ENCODE measurements at places on chromosomes 7 and 10.

GRCh38 chr10:97298223-97298571 is 5.8 kb upstream of the ARHGAP19 start:
- DNase-seq: no peak

- DNase-seq: no peak
Observed at GRCh38 chr10:6491841-6492609, 88.1 kb downstream of the PRKCQ start.

DNA sequence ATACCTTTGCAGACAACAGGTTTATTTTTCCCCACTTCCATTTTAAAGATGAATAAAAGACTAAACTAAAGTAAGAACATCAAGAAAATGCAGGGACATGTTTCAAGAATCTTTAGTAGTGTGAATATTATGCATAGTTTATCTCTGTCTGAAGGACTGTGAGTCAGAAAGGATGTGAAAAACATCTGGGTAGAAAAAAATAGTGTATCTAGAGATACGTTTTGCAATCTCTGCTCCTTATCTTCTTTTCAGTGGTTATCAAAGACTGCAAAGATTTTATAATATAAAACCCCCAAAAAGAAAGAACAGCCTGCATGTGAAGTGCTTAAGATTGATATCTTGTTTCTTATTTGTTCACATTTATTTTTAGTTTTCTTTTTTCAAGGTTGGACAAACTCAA is 101.9 kb upstream of the ARHGAP21 start:
- no peak for DNase-seq

GRCh38 chr7:2936891-2937580 is 92.9 kb upstream of the GNA12 start:
- DNase-seq: no peak

- no peak for DNase-seq
Observed at GRCh38 chr7:1535100-1535458, 4.6 kb downstream of the MAFK start.

DNA sequence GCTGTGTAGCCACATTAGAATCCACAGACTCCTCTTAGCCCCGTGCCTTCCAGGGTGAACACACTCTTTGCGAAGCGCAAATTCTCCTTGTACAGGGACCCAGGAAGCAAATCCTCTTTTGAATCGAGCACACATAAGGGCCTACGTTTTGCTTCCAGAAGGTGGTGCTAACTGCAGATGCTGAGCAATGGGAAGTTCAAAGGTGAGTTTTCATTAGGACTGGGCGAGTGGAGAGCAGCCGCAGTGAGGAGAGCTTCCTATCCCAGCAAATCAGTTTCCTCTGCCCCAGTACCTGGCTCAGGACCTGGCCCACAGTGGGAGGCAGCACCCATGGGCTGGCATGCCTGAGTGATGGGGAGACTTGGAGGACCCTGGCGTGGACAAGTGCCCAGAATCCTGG is 23.5 kb upstream of the GPR26 start:
- DNase-seq: no peak

DNA sequence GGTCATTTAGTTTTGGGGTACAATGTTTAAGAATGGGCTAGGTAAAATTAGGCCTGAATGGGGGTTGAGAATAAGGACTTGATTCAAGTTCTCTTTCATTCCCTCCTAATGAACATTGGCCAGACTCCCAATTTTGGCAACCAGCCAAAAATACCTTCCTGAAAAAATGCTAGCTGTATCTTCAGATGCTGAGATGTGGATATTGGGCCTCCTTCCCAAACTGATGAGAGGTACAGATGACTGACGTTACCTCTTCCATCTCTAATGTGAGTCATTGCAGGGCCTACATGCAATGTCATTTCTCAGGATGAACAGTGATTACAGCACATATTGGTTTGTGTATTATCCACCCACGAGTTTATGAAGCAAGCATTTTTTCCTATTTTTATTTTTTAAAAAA is 151.6 kb downstream of the SND1 start:
- no peak for DNase-seq
